NCI-H69 (cell line): ENCODE measurements at places on chromosomes 12 and 14.

DNA sequence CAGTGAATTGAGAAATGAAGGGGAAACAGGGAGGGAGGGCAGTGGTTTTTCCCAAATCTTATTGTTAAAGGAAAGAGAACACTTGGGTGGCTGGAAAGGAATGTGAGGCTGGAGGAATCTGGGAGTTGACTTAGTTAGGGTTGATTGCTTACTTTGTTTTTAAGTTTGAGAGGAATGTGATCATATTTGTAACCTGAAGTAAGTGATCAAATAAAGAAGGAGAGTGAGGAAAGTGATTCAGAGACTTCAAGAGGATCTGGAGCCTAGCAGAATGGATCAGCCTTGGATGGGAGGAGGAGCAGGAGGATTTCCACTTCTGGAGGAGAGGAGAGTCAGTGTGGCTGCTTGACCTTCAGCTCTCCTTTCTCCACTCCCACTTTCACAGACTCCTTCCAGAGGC, 6.0 kb upstream of the LRP6 start:
- no peak for DNase-seq

GRCh38 chr12:49983892-49984291, 11.1 kb downstream of the AQP6 start:
- DNase-seq, result peak; percentile 90

GRCh38 chr12:94126067-94126466, 22.3 kb upstream of the PLXNC1 start:
- DNase-seq, result no peak

GRCh38 chr14:68309616-68310015, 483.3 kb downstream of the ZFP36L1 start:
- peak; percentile 46 for DNase-seq

- DNase-seq, result no peak
These were observed 12.4 kb downstream of the TNS2 start for GRCh38 chr12:53062011-53062961.

- DNase-seq, result no peak
These were observed 26.5 kb upstream of the JDP2 start for GRCh38 chr14:75401361-75401760.

DNA sequence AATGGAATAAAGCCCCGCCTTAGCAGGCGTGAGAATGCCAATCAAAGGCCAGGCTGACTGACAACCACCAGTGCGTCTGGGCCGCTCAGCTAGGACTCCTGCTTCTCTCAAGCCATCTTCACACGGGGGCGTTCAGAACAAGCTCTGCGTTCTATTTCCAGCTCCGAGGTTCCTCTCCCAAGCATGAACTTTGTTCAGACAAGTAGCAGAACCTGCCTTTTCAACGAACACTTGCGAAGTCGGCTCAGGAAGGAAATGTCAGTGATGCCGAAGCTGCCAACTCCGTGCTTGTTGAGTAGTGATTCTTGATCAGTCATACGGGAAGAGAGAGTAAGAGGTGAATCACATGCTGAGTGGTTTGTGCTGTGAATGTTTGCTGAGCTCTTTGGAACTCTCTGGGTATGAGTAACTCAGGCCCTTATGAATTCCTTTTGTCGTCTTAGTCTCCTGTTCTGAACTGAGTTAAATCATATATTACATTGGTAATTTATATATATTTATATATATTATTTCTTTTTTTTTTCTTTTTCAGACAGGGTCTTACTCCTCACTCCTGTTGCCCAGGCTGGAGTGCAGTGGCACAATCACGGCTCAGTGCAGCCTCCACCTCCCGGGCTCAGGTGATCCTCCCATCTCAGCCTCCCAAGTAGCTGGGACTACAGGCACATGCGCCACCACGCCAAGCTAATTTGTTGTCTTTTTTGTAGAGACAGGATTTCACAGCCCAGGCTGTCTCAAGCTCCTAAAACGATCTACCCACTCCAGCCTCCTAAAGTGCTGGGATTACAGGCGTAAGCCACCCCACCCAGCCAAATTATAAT, 29.4 kb upstream of the BCL7A start:
- peak; percentile 38 for DNase-seq

- DNase-seq, result peak; percentile 95
These were observed 27.7 kb downstream of the FIGNL2 start for GRCh38 chr12:51820526-51821439.

DNA sequence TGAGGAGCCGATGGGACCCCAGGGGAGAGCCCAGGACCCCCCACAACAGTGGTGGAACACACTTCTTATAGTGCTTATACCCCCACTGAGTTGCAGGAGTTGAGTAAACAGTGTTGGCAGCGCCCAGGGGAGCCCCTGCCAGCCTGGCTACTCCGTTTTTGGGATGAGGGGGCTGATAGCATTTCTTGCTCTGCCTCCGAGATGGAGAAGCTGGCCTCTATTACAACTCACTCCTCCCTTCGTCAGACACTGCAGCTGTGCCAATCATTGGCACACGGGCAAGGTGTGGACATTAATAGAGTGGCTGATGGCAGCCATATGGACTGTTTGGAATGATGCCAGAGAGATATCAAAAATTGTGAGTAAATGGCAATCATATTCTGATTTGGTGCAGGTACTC, 94.9 kb upstream of the TMPO start:
- peak; percentile 76 for DNase-seq

DNA sequence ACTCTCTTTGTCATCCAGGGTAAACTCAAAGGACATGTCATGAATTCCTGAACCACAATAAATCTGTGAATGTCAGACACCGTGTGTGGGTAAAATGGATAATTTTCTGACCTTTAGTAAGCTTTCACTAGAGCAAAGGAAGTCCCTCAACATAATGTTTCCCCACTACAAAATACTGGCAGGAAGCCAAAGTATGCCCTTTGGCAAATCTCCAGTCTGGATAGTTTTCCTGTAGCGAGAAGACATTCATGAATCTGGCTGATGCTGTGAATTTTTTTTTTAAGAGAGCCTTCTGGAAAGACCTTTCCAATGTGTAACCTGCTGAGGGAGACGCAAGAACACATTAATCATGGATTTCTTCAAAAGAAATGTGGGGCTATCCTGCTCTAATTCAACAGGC, 389.6 kb upstream of the DDHD1 start:
- peak; percentile 69 for DNase-seq

DNA sequence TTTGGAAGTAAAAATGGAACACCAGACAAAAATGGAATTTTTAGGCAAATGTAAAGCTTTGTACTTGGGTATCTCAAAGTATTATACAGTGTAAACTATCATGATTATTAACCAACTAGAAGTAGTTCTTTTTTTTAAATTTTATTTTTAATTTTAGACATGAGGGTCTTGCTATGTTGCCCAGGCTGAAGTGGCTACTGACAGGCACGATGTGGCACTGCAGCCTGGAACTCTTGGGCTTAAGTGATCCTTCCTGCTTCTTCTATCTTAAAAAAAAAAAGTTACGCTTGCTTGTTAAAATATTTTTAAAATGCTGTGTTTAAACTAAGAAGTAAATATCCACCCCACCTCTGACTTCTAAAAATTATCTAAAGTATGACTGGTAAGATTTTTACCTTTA, 1.9 kb upstream of the FUT8 start:
- DNase-seq, result no peak

- DNase-seq, result no peak
These were observed 227.5 kb downstream of the SSPN start for GRCh38 chr12:26422839-26423398.

GRCh38 chr12:90229407-90230170, 521.0 kb upstream of the ATP2B1 start:
- no peak for DNase-seq

GRCh38 chr14:53620317-53620716, 336.3 kb downstream of the BMP4 start:
- no peak for DNase-seq

GRCh38 chr14:102878970-102879460, 43.4 kb upstream of the AMN start:
- no peak for DNase-seq

- DNase-seq, result peak; percentile 87
These were observed at the start of gene PTGER2 for GRCh38 chr14:52313903-52314594. TSS of gene PTGER2 (plus strand) at chr14:52314312. CDS start at chr14:52314549, 237 bp downstream.

GRCh38 chr12:93539821-93540220, 32.7 kb upstream of the SOCS2 start:
- DNase-seq, result no peak

- peak; percentile 84 for DNase-seq
These were observed 599.9 kb upstream of the MDGA2 start for GRCh38 chr14:48275301-48275700.

DNA sequence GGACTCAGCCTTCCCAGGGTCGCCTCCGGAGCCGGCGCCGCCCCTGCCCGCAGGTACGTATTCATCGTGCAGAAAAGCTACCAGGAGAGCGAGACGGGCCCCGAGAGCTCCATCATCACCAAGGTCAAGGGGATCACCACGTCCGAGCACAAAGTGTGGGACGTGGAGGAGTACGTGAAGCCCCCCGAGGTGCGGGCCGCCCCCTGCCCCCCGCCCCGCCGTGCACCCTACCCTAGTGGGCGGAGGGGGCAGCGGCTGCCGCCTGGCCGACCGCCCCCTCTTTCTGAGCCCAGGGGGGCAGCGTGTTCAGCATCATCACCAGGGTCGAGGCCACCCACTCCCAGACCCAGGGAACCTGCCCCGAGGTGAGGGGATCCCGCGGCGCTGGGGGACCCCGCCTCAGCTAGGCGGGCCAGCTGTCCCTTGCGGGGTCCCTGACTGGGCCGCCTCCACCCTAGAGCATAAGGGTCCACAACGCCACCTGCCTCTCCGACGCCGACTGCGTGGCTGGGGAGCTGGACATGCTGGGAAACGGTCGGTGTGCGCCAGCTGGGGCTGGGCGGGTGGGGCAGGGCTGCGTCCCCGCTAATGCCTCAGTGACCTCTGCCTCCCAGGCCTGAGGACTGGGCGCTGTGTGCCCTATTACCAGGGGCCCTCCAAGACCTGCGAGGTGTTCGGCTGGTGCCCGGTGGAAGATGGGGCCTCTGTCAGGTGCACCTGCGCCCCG, 973 bp downstream of the P2RX2 start:
- peak; percentile 43 for DNase-seq

DNA sequence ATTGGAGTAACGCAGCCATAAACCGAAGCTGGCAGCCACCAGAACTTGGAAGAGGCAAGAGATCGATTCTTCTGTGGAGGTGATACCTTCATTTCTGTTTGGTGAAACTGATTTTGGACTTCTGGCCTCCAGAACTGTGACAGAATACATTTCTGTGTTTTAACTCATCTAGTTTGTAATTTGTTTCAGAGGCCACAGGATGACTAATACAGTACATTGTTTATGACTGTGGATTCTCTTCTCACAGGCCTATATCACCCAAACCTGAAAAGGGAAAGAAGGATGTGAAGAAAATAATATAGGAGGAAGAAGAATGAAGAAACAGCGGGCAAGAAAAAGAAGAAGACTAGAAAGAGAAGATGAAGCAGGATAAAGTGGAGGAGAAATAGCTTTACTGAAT, 263.8 kb upstream of the DIO2 start:
- DNase-seq, result no peak

GRCh38 chr14:65352964-65353530, 59.5 kb upstream of the FUT8 start:
- DNase-seq, result no peak

- no peak for DNase-seq
These were observed 241.0 kb upstream of the NPAS3 start for GRCh38 chr14:32697704-32698103.

GRCh38 chr14:54572316-54572715, 5.4 kb downstream of the SAMD4A start:
- peak; percentile 63 for DNase-seq

DNA sequence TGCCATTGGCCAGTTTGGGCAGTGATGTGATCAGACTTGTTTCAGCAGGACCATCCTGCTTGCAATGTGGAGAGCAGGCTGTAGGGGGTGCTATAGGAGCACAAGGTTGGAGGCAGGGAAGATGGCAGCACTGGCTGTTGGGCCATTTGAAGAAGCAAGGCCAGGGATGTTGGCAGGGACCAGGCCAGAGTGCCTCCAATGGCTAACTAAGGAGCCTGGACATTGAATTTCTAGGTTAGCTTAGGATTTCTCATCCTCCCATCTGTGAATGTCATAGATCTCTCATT, 23.5 kb downstream of the FGF23 start:
- DNase-seq, result peak; percentile 75

GRCh38 chr12:71009430-71010142, 89.0 kb upstream of the PTPRR start:
- no peak for DNase-seq

- DNase-seq, result peak; percentile 79
These were observed 31.4 kb downstream of the TMEM233 start for GRCh38 chr12:119624966-119625365.

DNA sequence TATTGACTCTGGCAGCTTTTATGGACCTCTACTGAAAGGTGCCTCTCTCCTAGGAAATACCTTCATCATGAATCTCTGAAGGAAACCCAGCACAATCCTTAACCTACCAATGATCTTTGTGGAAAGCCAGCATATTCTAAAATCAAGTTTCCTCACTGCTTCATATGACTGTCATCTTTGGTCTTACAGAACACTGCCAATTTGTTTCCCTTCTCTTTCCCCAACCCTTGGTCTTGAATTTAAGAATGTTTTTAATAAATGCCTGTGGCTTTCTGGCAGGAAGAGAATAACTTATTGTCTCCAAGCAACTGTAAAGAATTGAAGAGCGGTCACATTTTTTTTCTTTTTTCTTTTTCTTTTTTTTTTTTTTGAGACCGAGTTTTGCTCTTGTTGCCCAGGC, 427.6 kb downstream of the IPO8 start:
- no peak for DNase-seq

DNA sequence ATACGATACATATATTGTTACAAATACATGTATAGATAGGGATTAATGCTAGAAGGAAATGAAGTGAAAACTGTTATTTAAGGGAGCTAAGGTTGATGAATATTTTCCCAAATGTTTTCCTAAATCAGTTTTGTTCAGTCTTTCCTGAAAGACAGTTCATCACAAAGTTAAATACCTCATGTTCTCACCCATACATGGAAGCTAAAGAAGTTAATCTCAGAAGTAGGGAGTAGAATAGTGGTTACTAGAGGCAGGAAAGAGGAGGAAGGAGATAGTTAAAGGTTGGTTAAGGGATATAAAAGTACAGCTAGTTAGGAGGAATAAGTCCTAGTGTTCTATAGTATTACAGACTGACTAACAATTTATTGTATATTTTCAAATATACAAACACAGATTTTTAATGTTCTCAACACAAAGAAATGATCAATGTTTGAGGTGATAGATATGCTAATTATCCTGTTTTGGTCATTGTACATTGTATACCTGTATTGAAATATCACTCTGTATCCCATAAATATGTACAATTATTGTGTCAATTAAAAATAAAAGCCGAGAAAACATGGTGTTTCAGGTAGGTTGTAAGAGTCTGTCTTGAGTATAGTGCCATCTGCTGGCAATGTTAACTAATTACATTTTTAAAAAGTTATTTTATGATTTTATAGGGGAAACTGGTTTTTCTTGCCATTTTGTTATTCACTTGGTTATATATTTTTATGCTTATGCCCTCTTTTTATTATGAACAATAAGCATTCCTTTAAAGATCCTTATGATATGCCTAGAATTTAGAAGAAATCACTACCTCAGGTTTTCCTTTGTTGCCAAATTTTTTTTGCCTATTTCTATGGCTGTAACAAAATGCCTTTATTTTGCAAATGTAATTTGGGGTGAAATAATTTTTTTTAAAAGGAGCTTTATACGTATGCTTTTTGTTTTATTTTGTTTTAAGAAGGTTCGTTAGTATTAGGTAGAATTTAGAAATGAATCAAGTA, 26.9 kb downstream of the ZDHHC17 start:
- DNase-seq, result peak; percentile 36

- peak; percentile 68 for DNase-seq
These were observed 11.0 kb downstream of the TPH2 start for GRCh38 chr12:71949646-71950045.
